ENCODE measurements at places on chromosomes 6 and 20. TPM values are rescaled to one million over a fixed set of nuclear protein-coding genes. Genes with fewer than 3 reads are reported as not detected.

GRCh38 chr20:56896447-56896846 is 267.3 kb downstream of the TFAP2C start:
- no peak for DNase-seq

Gene TAB2
- total RNA-seq, result 62.8 TPM

Gene C6orf58
- total RNA-seq, result not detected

DNA sequence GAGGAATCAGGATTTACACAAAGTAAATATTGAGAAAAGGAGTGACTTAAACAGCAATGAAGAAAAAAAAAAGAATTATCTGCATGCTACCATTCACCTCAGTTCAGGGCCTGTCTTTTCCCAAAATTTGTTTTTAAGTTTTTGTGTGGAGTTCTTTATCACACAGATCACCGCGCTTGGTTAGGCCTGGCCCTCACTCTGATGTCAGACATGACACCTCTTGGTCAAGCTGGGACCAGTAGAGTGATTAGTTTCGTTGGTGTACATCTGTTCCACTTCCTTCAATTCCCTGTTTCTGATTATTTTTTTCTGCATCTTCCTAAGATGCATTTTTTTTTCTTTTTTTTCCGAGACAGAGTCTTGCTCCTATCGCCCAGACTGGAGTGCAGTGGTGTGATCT is 34.9 kb upstream of the HIVEP1 start:
- DNase-seq, result no peak

DNA sequence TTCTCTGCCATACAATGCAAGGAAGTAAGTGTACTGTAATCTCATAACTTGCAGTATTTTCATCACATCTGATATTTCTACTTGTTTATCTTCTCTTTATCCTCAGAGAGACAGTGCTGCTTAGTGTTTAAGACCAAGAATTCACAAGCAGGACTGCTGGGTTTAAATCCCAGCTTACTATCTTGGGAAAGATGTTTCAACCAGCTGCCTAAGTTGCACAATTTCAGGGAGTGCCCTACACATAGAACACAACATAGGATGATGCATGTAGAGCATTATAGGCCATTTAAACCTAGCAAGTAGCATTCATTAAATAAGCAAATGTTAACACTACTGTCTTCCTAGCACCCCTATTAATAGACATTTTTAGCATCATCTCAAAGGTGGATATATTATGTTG is 205.2 kb upstream of the CEP162 start:
- no peak for DNase-seq

Gene SLC35D3
- not detected for total RNA-seq

Gene ABHD16B
- not detected for total RNA-seq

Data from activated B cell treated with CpG ODN at 0.5 μM for 24 hours (primary cell).